ENCODE measurements at places on chromosomes 11 and 22.
A peak's percentile ranks its signal among the peaks of the same experiment; 100 is the strongest.

GRCh38 chr11:796565-797295 lies 1.4 kb downstream of the SLC25A22 start:
- no peak for DNase-seq

GRCh38 chr11:37560346-37560745 lies 962.3 kb upstream of the RAG2 start:
- DNase-seq, result no peak

- DNase-seq, result no peak
Observed at GRCh38 chr11:16812274-16812673, 73.8 kb downstream of the C11orf58 start.

DNA sequence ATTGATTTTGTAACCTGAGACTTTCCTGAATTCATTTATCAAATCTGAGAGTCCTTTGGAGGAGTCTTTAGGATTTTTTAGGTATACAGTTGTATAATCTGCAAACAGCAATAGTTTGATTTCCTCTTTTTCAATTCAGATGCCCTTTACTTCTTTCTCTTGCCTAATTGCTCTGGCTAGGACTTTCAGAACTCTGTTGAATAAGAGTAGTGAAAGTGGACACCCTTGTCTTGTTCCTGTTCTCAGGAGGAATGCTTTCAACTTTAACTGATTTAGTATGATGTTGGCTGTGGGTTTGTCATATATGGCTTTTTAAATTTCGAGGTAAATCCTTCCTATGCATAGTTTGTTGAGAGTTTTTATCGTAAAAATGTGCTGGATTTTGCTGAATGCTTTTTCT lies 227.4 kb downstream of the CSNK2A3 start:
- DNase-seq, result no peak

DNA sequence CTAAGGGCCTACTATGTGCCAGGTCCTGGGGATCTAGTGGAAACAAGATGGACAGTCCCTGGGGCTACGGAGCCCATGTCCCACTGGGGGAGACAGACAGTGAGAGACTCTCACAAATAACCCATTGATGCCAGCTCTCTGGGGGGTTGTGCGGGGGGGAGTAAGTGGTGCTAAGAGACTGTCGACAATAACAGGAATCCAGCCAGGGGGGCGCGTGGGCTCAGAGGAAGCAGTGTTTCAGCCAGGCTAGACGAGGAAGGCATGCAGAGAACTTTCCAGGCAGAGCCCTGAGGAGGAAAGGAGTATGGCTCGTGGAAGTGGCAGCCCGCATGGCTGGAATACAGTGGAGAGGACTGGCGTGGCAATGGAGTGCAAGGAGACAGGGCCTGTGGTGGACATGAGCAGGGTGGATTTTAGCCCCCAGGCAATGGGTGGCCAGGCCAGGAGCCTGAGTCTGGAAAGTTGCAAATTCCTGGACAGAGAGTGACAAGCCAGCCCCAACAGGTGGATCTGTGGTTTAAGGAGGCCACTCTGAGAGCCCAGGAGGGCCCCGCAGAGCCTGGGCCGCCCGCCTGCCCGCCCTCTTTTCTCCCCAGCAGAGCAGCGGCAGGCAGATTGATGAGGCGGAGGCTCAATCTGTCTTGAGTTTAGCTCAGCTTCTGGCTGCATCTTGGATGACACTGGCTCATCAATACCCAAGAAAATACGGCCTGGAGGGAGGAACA lies 40.0 kb upstream of the TCF20 start:
- no peak for DNase-seq

DNA sequence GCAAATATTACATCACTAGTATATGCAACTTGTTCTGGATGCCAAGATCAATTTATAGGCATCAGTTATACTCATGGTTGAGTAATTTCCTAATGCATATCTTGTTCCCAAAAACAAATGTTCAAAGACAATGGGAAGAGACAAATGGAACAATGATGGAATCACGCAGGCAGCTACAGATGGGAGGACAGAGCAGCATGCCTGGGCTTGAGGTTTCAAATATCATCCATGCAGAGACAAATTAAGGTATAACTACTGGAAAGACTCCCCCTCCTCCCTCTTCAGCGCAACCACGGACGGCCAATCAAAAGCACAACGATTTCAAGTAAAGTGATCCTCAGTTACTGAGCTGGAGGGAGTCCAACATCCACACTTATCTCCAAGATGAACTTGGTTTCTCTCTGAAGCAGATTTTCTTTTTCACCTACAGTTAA lies 106.8 kb downstream of the CCDC83 start:
- no peak for DNase-seq

GRCh38 chr11:110988671-110989070 lies 256.9 kb upstream of the POU2AF2 start:
- no peak for DNase-seq

- no peak for DNase-seq
Observed at GRCh38 chr11:114892381-114893197, 214.3 kb downstream of the NXPE2 start.

- no peak for DNase-seq
Observed at GRCh38 chr22:35883031-35883620, 145.5 kb downstream of the RBFOX2 start.

- no peak for DNase-seq
Observed at GRCh38 chr22:26068571-26068970, 100.7 kb upstream of the SEZ6L start.

- DNase-seq, result no peak
Observed at GRCh38 chr11:73547706-73548595, 50.0 kb downstream of the FAM168A start.

DNA sequence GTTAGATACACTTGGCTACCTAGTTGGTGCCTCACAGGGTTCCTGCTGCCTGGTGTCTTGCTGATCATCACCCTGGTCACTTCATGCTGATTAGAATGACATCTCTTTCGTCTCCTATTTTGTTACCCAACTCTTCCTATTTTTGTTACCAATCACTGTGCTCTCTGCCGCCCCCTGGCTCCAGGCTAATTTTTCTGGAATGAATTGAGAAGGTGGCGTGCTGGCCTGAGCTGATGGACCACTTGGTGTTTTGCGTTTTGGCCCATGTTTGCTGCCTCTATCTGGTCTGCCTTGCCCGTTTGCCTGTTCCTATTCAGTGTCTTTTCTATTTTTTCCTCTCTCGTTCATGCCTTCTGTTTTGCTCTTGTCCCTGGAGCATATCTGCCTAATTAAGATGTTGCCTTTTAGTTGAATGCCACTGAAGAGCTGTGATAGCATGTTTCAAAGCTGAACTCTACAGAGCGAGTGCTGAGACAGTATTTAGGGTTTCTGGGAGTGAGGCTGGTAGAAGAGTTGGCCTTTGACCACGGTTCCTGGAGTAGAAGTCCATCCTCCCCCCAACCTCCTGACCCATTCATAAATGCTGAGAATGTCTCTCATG lies 5.9 kb upstream of the ATF4 start:
- peak; percentile 77 for DNase-seq

Measured in suprapubic skin (tissue), 4 donors.